Esophagus squamous epithelium (tissue), 5 donors: ENCODE measurements at places on chromosomes 7 and 10.

DNA sequence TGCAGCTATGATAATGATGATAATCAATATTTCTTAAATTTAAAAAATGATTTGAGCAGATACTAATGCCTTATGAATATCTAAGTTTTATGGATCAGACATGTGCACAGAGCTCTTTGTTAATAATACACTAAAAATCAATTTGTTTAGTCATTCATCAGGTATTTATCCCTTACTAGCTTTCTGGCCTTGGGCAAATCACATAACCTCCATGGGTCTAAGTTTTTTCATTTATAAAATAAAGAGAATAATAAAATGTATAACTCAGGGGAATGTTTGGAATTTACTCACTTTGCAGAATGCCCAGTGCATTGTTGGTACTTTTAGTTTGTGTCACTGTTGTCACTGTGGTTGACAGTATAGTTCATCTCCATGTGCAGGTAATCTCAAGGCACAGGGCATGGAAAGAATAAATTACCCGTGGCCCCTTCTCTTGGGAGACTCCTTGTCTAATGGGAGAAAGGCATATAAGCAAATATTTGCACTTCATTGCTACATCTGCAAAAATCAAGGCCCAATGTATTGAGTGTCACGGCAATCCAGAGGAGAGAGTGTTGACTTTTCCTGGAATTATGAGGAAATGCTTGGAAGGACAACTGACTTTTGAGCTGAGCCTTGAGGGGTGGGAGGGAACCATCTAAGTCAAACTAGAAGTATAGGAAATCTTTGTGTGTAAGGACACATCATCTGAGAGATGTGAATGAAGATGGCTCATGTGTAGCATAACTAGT is 64.7 kb upstream of the CTTNBP2 start:
- DNase-seq: no peak

GRCh38 chr7:6705959-6706665 is 635 bp downstream of the ZNF12 start:
- DNase-seq: no peak

DNA sequence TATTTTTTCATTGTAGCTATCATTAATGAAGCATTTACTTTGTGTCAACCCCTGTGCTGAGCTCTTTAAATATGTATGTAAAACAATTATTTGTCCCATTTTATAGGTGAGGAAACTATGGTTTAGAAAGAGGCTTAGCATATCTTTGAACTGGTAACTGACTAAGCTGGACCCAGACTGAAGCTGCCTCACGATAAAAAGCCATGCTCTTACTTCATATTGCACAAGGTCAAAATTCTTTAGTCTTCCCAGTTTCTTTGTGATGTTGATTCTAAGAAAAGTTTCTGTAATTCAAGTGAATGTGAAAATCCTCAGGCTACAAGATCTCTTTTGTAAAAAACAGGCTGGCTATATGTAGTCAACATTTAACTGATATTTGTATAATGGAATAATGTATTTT is 46.6 kb upstream of the SLC16A12 start:
- no peak for DNase-seq

DNA sequence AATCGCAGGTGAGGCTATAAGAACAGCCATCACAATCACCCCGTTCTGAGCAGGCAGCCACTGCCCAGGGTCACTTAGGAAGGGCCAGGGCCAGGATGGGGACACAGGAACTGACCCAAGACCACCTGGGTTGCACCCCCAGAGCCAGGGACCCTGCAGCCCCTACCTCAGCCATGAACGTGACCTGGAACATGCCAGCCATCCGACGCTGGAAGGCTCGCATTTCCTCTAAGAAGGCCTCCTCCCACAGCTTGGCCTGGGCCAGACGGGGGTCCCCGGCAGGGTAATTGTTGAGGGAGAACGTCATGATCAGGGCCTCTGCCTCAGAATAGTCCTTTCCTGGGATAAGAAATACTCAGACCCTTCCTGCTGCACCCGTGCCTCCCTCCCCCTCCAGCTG is 5.0 kb downstream of the NPC1L1 start:
- no peak for DNase-seq

GRCh38 chr7:50610521-50611277 is 45.5 kb upstream of the DDC start:
- DNase-seq: no peak

GRCh38 chr10:18797286-18797685 is 138.1 kb downstream of the ARL5B start:
- DNase-seq: no peak

DNA sequence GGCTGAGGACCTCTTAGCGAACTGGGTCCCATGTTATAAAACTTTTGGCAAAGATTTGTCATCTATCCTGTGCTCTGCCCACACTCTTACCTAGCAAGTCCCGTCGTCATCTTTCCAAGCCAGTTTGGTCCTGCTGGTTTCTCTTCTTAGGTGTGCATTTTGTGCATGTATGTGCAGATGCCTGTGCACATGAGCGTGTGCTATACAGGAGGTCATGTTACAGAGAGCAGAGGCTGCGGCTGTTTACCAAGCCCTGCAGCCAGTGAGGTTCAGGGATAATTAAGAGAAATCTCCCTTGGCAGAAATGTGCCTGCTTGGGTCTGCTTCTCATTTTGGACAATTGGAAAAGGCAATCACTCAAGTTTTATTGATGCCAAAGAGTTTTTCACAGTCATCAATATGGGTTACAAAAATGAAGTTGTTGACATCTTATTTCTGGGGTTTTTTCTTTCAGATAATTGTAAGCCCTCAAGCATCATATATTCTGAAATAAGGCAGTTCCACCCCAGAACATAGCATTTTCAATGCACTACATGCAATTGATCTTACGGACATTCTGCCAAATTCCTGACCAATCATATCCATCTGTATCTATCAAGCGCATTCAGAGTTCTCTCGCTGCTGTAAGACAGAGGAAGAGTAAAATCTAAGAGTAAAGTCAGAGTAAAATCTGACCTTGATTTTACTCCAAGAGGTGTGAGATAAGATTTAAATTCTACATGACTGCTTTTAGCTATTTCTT is 361.4 kb upstream of the ZNF32 start:
- DNase-seq: no peak

DNA sequence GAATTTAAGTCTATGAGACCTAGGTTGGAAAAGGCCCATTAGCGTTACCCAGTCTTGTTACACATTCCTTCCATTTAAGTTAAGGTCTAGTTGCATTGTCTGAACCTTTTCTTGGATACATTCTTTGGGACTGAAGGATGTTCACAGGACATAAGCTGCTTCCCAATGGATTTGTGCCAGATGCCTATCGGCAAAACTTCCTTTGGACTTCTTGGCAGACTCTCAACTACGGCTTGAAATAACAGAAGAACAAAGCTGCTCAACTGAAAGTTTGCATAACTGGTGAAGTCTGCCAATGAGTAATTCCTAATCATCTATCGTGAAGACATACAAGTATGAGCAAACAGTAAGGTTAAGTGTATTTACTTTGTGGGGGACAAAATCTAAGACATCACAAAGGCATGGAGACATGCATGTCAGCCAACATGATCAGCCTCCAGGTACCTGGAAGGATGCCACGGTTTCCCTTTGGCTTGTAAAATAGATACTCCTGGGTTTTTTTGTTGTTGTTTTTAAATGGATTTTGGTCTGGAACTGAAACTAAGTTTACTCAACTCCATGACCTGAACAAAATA is 35.4 kb downstream of the MALSU1 start:
- DNase-seq: no peak
